AG20443 (cell line): ENCODE measurements at places on chromosomes 7 and 10.

DNA sequence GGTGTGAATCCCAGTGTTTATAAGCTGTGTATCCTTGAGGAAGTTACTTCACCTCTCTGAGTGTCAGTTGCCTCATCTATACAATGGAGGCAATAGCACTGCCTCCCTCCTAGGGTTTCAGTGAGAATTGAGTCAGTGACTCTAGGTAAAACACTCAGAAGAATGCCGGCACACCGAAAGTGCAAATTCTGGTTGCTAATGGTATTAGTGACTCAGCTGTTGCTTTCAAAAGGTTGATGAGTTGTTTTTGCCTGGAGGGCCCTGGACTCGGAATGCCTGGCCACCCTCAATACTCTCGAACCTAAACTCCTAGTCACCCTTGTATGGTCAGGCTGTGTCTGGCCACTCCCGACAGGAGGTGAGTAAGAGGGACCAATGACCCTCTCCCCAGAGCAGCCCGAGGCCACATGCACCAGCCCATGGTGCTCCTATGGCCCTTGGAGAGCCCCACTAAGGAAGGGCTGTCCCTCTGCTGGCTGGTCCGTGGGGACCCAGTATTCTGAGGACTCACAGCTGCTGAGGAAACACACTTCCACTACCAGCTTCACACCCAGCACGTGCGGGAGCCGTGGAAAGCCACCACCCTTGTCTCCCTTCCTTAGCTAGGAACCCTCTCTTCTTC is 60.2 kb downstream of the CALML3 start:
- peak; percentile 85 for DNase-seq

DNA sequence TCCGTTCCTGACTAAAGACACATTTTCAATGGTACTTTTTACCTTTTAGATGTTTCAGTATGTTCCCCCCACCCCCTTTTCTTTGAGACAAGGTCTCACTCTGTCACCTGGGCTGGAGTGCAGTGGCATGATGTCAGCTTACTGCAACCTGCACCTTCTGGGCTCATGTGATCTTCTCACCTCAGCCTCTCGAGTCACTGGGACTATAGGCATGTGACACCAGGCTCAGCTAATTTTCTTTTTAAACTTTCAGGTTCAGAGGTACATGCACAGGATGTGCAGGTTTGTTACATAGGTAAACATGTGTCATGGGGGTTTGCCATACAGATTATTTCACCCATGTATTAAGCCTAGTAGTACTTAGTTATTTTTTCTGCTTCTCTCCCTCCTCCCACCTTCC is 99.3 kb upstream of the RPA3 start:
- DNase-seq, result no peak

- DNase-seq, result no peak
These were observed 28.5 kb downstream of the ARHGAP19 start for GRCh38 chr10:97263971-97264370.

- no peak for DNase-seq
These were observed 8.1 kb downstream of the CCDC6 start for GRCh38 chr10:59898125-59898835.

GRCh38 chr10:132347211-132347930 is 15.4 kb downstream of the LRRC27 start:
- DNase-seq, result no peak

- DNase-seq, result no peak
These were observed 148.5 kb downstream of the ZNF438 start for GRCh38 chr10:30883116-30883515.

DNA sequence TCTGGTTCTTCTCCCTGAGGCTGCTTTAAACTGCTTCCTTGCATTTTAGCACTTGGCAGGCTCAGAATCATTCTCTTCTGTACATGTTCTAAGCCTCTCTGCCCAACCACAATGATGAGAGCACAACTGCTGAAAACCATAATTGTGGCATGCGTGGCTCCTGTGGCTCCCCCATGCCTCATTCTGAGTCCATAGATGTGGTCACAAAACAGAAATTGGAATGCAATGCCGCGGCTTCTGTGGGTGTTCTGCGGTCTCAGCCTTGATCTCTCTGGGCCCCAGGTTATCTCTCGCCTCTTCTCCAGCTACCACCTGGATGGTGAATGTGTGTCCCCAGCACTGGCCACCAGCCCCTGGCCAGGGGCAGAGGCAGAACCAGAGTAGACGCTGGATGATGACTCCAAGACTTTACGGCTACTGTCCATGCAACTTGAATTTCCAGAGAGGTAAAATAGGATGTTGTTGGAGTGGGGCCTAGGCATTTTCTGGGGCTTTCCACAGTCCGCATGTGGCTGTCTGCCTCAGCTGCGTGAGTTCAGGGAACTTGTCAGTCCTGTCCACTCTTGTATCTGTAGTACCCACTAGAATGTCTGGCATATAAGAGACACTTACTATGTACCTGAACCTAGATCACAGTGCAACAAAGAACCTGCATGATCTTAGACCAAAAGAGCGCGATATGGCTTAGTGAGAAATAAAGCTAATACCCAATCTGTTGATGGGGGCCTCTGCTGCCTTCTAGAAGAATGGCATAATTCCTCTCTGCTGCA is 52.4 kb upstream of the ADRB1 start:
- DNase-seq, result no peak

- no peak for DNase-seq
These were observed 32.2 kb upstream of the ZNF518A start for GRCh38 chr10:96097865-96098264.

GRCh38 chr10:12661671-12662070 is 312.3 kb downstream of the CAMK1D start:
- no peak for DNase-seq

DNA sequence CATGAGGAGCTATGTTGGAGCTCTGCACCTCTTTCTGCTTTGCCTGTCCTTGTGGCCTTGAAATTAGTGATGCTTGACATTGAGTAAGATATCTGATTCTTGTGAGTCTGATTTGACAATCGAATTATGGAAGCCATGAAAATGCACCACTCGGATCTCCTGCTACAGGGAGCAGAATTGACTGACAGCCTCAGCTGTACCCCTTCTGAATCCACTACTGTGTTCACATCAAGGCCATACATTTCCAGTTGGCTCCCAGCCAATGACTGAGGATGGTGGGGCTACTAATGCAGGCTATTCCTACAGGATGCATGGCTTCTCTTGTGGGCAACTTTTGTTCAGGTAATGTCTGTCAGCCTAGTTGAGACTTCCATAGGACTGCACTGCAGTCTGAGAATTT is 321.9 kb downstream of the REEP3 start:
- no peak for DNase-seq

DNA sequence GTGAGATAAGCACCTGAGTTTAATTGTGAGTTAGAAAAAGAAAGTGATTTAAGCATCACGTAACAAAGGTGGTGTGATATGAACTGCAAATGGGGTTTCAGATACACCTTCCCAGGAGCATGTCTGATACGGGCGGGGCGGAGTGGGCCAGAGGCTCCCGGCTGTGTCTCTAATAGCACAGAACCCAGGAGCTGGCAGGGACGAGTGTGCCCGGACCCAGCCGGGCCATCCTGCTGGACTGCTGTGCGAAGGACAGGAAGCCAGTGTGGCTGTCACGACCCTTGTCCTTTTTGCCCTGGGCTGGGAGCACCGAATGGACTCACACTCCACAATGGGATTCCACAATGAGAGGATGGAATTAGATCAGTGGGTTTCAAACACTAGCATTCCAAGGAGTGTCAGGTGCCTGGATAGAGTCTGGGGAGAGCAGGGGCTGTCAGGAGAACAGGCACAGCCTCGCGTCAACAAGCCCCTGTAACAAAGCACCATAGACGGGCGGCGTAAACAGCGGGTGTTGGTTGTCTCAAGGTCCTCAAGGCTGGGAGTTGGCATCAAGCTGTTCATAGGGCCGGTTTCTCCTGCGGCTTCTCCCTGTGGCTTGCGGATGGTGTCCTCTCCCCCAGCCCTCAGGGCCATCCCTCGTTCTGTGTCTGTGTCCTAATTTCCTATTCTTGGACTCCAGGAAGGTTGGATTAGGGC is 242.6 kb upstream of the PITRM1 start:
- no peak for DNase-seq

DNA sequence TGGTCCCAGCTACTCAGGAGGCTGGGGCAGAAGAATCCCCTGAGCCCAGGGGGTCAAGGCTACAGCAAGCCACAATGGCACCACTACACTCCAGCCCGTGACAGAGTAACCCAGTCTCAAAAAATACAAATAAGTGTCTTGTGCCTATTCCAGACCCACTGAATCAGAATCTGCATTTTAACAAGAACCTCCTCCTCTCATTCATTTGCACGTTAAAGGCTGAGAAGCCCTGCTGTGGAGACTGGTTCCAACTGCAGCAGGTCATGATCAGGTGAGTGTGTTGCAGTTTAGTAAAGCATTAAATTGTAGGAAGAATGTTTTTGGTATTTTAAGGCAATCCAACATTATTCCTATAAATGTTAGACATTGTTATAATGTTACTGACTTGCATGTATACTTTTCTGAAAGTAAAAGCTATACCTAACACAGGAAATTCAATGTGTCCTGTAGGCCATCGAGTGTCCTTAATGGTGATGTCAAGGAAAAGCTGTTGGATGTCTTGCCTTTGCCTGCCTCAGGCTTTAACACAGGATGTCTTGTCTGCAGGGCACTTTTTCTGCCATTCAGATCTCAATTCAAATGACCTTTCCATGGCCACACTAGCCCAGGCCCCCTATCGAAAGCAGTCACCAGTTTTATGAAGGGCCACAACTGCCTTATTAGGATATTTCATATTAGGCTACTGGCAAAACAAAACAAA is 30.4 kb downstream of the MKRN1 start:
- DNase-seq, result no peak

DNA sequence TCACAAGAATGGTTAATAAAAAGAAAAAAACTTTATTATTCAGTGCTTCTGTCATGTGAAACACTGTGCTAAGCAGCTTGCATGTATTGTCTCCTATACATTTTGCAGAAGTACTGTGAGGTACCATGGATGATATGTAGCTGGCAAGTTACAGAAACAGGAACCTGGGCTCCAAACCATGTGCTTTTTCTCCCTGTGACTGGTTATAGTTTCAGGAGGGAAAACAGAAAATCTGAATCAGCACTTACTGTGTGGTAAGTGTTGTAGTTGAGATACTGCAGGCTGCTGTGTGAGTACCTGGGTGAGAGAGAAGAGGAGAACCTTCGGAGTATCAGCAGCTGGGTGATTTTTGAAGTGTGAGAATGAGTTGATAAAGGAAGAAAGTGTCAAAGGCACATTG is 285.0 kb downstream of the SUGCT start:
- DNase-seq, result no peak

- peak; percentile 40 for DNase-seq
These were observed 25.0 kb upstream of the FZD1 start for GRCh38 chr7:91239171-91239604.

- DNase-seq, result no peak
These were observed 55.9 kb upstream of the MXI1 start for GRCh38 chr10:110151467-110151866.

DNA sequence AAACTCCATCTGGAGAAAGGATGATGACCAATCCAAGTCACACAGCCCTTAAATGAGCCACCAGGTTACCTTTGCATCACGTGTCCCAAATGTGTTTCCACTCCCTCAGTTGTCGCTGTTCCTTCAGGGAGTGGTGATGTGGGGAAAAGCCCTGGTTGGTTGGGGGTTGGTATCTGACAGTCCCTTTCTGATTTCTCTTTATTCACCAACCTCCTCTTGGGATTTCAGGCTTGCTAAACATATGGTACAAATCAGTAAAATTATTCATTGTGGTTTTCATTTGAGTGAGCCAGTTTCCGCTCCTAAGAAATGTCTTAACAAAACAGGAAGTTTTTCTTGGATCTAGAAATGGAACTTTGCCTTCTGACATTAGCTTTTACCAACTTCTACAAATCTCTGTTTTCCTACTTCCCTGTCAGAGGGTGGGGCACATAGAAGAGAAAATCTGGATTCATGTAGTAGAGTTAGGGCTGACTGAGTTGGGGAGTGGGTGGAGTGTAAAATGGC is 40.0 kb upstream of the KMT2E start:
- peak; percentile 67 for DNase-seq

GRCh38 chr7:104174798-104175197 is 33.0 kb downstream of the ORC5 start:
- DNase-seq, result no peak

DNA sequence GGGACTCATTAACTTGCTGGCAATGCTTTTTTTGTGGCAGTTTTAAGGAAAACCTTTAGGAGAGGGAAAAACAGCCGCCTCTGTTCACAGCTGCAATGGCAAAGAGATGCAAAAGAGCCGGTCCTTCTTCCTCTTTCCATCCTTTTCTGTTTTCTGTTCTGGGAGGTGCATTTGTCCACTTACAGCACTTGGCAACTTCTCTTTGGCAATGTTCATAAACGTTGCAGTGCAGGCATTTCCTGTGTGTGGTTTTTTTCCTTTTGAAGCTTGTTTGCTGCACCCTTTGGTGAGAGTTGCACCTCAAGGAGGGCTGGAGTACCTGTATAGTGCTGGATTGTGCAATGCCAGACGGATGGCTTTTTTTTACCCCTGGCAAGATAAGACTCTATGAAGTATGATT is 53.9 kb upstream of the HABP2 start:
- DNase-seq, result no peak

- DNase-seq, result no peak
These were observed 2.1 kb downstream of the CASP7 start for GRCh38 chr10:113681533-113682470.

- DNase-seq, result peak; percentile 70
These were observed 28.6 kb downstream of the PDSS1 start for GRCh38 chr10:26725837-26726727.

DNA sequence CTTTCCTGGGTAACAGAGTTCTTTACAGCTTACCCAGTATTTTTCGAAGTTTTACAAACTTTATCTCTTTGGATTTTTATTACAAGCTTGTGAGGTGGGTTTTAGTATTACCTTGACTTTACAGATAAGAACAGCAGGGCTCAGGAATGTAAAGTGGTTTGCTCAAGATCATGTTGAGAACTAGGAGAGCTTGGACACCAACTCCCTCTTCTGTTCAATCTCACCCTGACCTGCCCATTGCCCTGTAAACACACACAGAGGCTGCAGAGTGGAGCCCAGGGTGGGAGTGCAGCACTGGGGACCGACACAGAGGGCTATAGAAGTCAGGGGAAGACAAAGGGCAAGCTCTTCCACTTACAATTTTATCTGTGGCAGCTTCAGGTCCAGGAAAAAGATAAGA is 4.6 kb upstream of the TSPAN14 start:
- no peak for DNase-seq

DNA sequence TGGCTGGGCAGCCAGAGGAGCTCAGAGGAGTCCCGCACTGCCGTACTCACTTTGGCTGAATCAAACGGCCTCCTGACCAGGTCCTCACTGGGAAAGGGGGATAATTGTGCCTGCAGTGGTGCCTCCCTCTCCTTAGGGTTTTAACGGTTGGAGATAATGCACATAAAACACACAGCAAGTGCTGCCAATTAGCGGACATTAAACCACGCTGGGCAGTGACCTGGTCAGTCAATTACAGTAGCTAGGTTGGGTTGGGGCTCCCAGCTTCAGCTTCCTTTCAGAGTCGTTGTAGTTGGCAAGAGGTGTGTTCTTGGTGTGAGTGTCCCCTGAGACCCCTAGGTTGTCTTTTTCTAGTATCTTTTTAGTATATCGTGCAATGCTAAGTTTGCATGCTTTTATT is 146.6 kb downstream of the C10orf105 start:
- no peak for DNase-seq

GRCh38 chr10:1396297-1396635 is 340.1 kb downstream of the WDR37 start:
- DNase-seq, result no peak

- DNase-seq, result no peak
These were observed 176.1 kb downstream of the CHN2 start for GRCh38 chr7:29370531-29371314.

- no peak for DNase-seq
These were observed 74.6 kb upstream of the IKZF1 start for GRCh38 chr7:50229964-50230363.

- no peak for DNase-seq
These were observed 132.1 kb downstream of the CCDC3 start for GRCh38 chr10:12869427-12869826.

- DNase-seq, result peak; percentile 57
These were observed 649 bp downstream of the ACTR3B start for GRCh38 chr7:152759949-152760853.
